GM03348 (cell line): ENCODE measurements at places on chromosomes 3 and 15.

DNA sequence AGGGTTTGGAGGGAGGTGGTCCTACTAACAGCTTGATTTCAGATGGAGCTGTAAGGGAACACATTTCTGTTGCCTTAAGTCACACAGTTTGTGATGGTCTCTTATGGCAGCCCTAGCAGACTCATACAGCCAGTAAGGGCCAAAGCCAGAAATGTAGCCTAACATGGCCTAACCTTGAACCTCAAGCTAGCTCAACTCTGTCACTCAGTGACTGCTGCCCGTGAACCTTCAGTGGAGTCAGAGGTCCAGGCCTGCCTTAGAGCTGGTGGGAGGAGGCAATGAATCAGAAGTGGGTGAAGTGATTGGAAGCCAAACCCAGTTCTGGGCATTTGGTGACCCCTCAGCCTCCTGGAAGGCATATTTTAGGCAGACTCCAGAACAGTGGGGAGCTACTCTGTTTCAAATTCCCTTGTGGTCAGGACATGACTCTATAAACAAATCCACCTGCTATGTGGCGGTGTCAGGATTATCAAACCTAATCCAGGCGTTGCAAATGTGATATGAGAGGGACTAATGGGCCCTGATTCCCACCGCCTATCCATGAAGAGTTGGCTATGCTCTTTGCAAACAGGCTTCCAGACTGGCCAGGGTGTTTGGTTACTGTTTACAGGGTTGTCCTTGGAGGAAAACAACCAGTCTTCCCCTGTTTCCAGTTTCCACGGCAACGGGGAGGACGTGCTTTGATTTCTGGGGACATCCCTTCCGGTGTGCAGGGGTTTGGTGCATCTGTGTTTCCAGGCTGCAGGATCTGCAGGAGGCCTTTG lies 105.9 kb upstream of the AGBL1 start:
- no peak for DNase-seq

DNA sequence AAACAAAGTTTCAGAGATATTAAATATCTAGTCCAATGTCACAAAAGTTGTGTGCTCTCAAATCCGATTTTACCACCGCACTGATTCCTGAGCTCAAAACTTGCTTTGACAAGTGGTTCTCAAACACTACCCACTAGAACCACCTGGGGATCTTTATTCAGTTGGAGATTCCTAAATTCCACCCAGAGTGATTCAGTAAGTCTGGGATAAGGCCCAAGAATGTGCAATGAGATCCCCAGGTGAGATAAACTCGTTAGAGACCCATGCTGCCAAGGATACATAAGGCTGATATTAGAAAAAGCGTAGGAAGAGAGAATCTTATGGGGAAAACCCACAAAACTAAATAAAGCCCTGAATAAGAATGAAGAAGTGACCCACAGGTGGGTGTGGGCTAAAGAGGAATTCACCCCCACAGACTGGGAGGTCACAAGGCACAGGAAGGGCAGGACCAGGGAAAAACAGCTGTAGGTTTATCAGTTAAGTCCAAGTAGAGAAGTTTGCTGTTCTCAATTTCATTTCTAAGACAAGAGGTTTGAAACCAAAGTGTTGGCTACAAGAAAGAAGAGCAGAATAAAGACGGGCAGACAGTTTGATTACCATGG lies 11.5 kb upstream of the RPS17 start:
- DNase-seq: no peak

- DNase-seq: no peak
Observed at GRCh38 chr3:187406927-187407326, 38.7 kb downstream of the RTP4 start.

GRCh38 chr15:47184003-47184907 lies 533.0 kb upstream of the SEMA6D start:
- DNase-seq: peak; percentile 16

GRCh38 chr15:73305331-73306211 lies 63.2 kb downstream of the HCN4 start:
- DNase-seq: peak; percentile 75

DNA sequence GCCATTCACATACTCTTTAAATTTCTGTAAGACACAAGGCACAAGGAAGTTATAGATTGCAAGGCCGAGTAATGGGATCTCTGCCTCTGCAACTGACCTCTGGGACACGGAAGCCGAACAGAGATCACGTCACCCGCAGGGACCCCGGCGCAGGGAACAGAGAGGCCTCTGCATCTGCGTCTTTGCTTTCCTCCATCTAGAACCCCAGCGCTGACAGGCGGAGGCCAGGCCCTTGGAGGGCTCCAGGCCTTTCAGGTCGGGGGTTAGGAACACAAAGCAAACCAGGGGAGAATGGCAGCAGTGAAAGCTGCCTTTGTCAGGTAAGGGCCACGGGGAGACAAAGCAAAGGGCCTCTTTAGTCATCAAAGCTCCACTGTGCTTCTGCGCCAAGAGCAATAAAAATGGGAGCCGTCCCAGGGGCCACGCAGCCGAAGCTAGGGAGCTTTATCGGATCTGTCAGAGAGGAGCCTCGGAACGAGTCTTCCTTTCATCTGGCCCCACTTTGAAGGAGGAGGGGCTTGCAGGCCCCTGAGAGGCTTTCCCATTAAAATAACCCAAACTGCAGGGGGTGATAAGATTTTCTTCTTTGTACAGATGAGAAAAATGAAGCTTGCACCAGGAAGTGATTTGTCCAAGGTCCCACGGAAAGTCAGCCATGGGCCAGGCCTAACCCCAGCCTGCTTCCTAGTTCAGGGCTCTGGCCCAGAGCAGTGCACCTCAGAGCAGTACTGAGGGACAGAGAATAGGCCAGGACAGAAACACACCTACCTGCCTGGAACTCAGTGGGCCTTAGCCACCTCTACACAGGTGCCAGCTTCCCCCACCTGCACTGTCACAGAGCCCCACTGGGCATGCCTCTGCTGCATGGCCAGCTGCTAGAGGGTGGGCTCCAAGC lies 84.4 kb upstream of the RAD18 start:
- no peak for DNase-seq

GRCh38 chr3:4584456-4585249 lies 91.5 kb downstream of the ITPR1 start:
- DNase-seq: no peak

- peak; percentile 89 for DNase-seq
Observed at GRCh38 chr3:64533617-64534317, 154.0 kb downstream of the ADAMTS9 start.

GRCh38 chr3:73509816-73510215 lies 114.9 kb downstream of the PDZRN3 start:
- DNase-seq: peak; percentile 31

DNA sequence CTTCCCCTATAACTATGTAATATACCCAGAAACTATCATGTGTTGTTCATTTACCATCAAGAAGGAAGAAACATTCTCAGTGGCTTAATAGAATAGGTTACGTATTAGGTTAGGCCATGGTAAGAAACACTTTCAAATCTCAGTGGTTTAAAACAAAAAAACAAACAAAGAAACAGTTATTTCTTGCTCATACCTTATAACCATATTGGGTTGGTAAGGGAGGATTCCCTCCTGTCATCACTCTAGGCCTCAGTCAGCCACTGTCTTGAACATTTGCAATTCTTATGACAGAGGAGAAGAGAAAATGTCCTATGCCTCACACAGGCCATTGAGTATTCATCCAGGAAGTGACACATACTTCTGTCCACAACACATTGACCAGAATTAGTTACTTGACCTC lies 727.7 kb upstream of the NECTIN3 start:
- DNase-seq: peak; percentile 9

DNA sequence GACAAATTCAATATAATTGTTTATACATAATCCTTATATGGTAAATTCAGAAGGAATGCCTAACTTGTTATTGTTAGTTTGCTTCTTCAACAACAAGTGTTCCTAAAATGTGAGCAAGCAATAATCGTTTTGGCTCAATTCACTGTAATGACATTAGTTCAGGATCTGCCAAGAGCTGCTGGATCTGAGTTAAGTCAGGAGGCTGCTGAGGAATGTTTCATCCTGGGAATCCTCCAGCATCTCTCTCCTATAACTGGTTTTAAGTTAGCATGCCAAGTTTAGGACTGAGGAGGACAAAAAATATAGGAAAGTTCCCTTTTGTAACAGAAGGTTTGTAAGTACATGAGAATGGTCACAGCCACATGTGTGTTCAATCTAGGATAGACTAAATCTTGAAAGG lies 4.9 kb upstream of the GTF2A2 start:
- peak; percentile 72 for DNase-seq

GRCh38 chr3:160413613-160414248 lies 14.3 kb downstream of the SMC4 start:
- DNase-seq: peak; percentile 76

GRCh38 chr3:149850787-149851584 lies 38.0 kb downstream of the RNF13 start:
- no peak for DNase-seq

DNA sequence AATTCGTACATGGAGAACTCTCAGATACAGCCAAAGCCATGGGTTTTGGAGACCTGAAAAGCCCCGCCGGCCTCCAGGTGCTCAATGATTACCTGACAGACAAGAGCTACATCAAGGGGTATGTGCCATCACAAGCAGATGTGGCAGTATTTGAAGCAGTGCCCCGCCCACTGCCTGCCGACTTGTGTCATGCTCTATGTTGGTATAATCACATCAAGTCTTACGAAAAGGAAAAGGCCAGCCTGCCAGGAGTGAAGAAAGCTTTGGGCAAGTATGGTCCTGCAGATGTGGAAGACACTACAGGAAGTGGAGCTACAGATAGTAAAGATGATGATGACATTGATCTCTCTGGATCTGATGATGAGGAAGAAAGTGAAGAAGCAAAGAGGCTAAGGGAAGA lies 23.5 kb downstream of the MYO5A start:
- DNase-seq: no peak

DNA sequence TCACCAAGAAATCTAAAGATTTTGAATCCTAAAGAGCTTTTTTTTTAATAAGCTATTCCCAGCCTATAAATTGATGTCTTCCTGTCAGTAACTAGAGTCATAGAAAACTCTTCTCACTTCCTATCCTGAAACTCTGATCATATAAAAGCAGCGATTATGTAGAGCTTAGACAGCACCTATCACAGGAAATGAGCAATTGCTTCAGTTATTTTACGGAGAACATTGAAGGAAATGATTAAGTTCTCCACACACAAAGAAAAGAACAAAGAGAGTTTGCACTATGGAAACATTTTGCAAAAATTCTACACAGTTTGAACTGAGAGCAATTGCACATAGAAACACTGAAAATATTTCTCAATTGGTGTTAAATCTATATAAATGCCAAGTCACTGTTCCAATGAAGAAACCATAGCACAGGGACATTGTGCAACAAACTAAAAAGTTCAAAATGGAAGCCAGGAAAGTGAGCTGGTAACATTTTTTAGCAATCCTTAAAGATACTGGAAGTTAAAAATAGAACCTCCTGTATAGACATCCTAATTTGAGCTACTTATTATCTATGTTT lies 291.5 kb upstream of the ARHGEF26 start:
- no peak for DNase-seq

- DNase-seq: peak; percentile 78
Observed at GRCh38 chr3:52456169-52456799, 880 bp downstream of the NISCH start.

- DNase-seq: no peak
Observed at GRCh38 chr3:169744366-169745054, 20.4 kb downstream of the TERC start.

- peak; percentile 22 for DNase-seq
Observed at GRCh38 chr3:27279123-27279522, 90.1 kb downstream of the NEK10 start.

DNA sequence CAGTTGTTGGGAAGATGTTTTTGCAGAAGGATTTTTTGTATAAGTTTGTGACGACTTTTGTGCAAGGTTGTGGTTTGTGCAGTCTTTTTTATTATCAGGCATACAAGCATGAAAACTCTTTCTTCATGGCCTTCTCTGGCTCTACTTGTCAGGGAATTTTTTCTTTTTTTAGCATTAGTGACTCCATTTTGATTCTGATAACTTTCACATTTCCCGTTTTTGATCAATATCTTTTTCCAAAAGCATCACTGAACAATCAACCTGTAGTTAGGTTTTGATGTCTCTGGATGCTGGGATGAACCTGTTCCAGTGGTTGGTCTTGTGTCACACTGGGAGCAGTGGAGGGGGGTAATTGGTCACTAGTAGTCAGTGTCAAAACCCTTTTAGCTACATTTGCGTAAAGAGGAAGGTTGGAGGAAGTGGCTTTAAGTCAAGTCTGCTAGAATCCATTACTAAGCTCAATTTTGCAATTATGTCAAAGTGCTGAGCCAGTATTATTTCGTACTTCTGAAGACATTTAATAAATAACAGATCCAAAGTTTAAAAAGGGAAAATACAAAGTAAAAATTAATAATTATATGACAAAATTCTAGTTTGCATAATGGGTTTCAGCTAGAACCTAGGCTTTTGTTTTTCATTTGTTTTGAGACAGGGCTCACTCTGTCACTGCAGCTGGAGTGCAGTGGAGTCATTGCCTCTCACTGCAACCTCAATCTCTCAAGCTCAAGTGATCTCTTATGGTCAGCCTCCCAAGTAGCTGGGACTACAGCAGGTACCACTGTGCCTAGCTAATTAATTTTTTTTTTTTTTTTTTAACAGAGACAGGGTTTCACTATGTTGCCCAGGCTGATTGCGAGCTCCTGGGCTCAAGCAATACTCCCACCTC lies 18.8 kb upstream of the CFAP161 start:
- no peak for DNase-seq

GRCh38 chr15:74038707-74039655 lies 43.4 kb downstream of the GOLGA6A start:
- peak; percentile 55 for DNase-seq

DNA sequence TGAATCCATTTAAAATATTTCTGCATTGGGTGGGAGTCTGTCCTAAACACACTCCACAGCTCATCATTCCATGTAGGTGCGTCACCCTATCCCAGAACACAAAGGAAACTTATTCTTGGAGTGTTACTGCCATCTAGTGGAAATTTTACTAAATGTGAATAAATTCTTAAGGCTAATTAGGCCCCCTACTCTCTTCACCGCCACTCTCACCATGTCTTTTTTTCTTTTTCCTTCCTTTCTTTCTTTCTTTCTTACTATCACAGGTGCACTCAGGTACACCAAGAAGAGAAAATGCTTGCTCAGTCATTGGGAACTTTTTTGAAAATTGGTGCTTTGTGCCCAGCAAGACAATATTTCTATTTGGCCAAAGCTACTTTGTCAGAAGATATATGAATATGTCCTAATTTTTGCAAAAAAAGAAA lies 26.4 kb upstream of the ATP8B4 start:
- peak; percentile 77 for DNase-seq

DNA sequence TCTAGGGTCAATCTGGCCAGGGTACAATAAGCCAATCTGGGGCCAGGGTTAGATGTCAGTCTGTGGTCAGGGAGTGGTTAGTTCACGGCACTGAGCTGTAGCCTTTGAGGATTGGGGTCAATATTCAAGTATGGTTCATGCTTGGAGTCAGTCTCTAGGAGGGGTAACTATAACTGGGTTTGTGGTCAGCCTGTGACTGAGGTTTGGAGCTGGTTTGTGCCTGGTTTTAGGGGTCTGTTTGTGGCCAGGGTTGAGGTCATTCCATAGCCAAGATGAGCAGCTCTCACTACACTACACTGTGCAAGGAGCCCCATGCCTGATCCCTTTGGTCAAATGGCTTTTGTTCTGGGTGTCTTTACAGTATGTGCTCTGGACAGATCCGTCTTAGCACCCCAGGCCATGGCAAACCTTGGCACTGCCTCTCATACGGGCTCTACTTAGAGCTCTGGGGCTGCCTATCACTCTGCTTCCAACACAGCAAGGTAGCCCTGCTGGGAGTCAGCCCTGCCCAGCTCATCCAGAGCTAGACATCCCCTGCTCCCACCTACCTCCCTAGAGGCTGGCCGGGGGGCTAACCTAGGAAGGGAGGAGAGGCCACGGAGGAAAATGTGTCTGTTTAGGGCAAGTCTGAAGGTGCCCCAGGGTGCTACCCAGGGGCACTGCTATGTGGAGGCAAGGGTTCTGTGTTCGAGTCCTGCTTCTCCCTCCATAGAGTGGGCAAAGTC lies 63.3 kb upstream of the CORO2B start:
- DNase-seq: no peak

GRCh38 chr3:193132241-193132640 lies 108.8 kb upstream of the PLAAT1 start:
- no peak for DNase-seq
